ENCODE measurements at places on chromosomes 2 and 18. TPM values are rescaled to one million over a fixed set of nuclear protein-coding genes. Genes with fewer than 3 reads are reported as not detected.

Gene FTCDNL1
- total RNA-seq, result 9.0 TPM

Gene DOK6
- total RNA-seq, result 0.47 TPM

Gene COLEC11
- not detected for total RNA-seq

DNA sequence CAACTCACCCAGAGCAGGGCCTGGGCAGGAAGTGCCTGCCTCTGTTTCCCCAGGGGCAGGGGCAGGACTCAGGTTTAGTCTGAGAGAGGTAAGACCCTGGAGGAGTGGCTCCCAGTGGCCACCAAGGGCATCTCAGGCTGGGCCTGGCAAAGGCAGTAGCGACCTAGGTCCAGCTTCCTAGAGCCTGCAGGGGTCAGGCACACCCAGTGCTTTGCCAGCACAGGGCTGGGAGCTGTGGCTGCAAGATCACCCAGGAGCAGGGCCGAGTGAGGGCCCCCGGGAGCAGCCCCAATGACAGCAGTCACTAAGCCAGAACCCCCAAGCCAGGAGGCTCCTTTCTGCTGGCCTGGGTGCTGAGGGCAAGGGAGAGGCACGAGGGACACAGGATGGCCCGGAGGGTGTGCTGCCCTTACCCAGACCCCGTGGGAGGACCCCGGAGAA is 8.8 kb upstream of the DUSP2 start:
- DNase-seq, result no peak

DNA sequence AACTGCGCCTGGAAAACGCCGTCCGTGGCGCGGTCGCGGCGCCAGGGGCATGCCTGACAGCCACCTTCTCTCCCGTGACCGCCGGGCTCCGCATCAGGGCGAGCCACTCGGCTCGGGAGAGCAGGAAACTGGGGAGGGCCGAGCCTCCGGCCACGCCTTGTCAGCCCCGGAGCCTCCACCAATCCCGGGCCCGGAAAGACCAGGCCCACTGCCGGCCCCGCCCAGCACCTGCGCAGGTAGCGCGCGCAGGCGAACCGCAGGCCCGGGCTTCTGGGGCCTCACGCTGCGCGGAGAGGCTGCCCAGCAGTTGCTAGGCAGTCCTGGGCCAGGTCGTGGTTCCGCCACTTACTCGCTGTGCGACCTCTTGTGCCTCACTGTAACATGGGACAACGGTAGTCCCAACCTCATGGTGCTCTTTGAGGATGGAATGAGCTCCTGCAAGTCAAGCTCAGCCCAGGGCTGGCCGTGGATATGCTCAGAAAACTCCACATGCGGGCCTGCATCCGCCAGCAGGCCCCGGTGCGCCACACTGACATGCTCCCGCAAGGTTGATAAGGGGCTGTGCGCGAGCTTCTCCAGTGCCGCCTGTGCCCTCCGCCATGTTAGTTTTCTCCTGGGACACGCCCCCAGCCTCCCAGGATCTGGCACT is 97.1 kb downstream of the INHBB start:
- no peak for DNase-seq

DNA sequence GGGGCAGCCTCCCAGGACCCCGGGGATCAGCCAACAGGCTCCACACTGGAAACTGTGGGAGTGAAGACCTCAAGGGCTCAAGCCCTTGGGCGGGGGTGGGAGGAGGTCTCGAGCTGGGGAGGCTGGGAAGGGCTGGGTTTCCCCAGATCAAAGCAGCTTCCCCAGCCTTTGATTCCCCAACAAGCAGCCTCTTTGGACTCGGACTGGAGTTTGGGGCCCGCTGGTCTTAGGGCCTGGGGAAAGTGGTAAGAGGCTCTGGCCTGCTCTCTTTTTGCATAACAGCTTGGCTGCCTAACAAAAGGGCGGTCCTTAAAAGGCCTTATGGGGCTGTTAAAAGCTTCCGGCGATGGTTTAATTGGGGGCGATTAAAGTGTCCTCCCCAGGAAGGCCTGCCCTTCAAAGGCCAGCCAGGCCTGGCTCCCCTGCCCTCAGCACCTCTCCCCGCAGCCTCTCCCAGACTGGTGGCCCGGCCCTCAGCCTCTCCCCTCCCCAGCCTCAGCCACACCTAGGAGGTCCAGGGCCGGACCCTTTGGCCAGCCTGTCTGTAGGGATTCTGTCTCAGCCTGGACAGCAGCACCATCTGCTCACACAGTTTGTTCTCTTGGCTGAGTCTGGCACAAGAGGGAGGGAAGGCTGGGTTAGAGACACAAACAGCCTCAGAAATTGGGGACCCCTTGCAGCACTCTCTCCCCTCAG is 39.6 kb downstream of the ZFP36L2 start:
- no peak for DNase-seq

Data from psoas muscle (tissue), 8 donors.